ENCODE measurements at places on chromosomes 4 and X. TPM values are rescaled to one million over a fixed set of nuclear protein-coding genes. Genes with fewer than 3 reads are reported as not detected.

- DNase-seq, result peak; percentile 86
These were observed 2.7 kb downstream of the CRMP1 start for GRCh38 chr4:5890063-5890727.

DNA sequence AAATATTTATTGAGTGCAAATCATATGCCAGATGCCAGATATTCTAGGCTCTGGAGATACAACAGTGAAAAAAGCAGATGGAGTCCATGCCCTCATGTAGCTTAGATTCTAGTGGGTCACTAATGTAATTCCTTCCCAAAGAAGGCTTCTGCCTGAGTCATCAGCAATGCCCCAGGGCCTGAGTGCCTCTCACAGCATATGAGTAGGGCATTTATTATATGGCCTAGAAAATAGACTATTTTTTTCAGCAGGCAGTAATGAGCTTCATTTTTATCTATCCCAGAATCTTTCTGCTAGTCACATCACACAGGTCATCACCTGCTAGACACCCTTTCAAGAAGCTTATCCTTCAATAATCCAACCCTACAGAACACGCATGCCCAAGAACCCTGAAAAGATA lies 22.3 kb downstream of the TMEM31 start:
- DNase-seq, result no peak

GRCh38 chr4:123477711-123478209 lies 81.2 kb downstream of the SPRY1 start:
- no peak for DNase-seq

The CYTL1 gene
- 1.7 TPM for total RNA-seq

The DNAAF6 gene
- not detected for total RNA-seq

The NSD2 gene
- total RNA-seq, result 51.2 TPM

- no peak for DNase-seq
These were observed 332.5 kb downstream of the PDGFC start for GRCh38 chr4:156638925-156639605.

DNA sequence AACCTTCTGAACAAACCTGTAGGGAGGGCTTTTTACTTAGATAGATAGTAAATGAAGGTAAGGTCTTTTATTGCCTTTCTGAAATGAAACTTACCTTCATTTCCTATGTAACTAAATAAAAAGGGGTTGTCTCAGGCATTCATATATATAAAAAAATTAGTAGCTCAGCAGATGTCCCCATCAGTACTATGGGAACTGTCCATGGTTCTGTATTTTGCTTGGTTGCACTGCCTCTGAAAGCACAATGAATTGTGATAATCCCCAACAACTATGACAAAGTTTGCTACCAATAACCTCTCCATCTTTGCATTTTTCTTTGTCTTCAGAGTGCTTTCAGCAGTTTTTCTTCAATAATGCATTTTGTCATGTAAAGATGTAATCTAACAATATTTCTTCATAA lies 222.4 kb downstream of the SLIT2 start:
- no peak for DNase-seq

The SSX2 gene
- not detected for total RNA-seq

- DNase-seq, result no peak
These were observed 500.6 kb downstream of the SPOCK3 start for GRCh38 chr4:166733686-166734085.

DNA sequence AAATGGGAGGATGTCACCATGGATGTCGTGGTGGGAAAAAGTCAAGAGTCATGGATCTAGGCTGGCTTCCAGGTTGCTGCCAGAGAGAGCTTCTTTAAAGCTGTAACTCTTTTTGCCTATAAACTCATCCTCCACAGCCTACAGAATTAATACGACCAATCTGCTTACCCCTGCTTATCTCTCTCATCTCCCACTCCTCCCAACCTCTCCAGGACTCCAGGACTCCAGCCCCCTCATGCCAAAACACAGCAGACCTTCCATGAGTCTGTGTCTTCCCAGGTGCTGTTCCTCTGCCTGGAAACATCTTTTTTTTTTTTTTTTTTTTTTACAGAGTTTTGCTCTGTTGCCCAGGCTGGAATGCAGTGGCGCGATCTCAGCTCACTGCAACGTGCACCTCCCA lies 15.3 kb upstream of the SLC10A4 start:
- no peak for DNase-seq

- DNase-seq, result no peak
These were observed 52.6 kb upstream of the RBPJ start for GRCh38 chr4:26268246-26268645.

The TIMP1 gene
- 551 TPM for total RNA-seq

- DNase-seq, result no peak
These were observed 27.3 kb upstream of the CRLF2 start for GRCh38 chrX:1239681-1240142.

The ETDA gene
- total RNA-seq, result not detected

- DNase-seq, result peak; percentile 44
These were observed 17.5 kb downstream of the PALLD start for GRCh38 chr4:168514249-168514852.

The GPR82 gene
- total RNA-seq, result 0.98 TPM

DNA sequence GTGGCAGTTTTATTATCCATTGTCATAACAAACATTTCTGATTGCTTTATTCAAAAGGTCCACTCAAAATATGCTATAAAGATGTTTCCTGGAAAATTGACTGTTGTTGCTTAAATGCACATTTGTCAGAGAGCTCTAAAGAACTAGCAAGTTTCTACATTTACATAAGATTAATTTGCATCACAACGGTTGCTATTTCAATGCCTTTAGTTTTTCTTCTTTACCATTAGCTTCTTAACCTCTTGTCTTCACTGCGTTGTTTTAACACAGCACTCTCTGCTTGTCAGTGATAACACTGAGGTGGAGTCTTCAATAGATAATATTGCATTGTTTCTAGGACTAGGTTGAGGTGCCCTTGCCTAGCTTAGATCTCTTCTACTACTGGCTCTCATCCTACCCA lies 76.7 kb upstream of the GALNT7 start:
- DNase-seq, result no peak

The AADAT gene
- 2.6 TPM for total RNA-seq

- no peak for DNase-seq
These were observed 128.2 kb upstream of the C1QTNF7 start for GRCh38 chr4:15299627-15300026.

The MOB1B gene
- total RNA-seq, result 34.2 TPM

The CFAP299 gene
- total RNA-seq, result 1.1 TPM

GRCh38 chr4:117420948-117421347 lies 335.6 kb upstream of the TRAM1L1 start:
- DNase-seq, result no peak

- no peak for DNase-seq
These were observed 38.5 kb downstream of the ELF4 start for GRCh38 chrX:130071611-130072344.

DNA sequence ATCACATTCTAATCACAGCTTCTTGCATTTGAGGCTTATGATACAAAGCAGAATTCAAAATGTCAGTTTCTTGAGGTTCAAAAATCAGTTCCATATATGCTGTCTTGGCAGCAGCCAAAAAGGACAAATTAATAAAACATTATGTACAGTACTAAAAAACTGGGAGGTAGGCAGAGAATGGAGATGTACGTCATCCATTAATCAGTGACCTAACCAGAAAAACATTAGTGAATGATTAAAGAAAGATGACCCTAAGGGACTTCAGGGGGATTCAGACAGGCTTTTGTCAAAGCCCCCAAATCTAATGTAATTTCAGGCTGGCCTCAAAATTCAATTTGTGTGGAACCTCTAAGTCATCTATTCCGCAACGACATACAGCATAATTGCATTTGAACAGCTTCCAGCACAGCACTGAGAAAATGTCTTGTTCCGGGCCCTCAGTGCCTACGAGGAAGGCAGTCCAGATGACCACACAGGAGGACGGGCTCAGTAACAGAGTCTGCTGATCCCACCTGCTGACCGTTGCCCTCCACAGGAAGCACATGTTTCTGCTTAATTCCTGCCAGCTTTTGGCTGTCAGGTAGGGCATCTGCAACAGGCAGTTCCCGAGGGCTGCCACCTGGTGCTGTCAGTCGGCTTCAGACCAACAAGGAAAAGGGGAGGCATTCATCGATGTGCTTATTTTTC lies 83.8 kb upstream of the HHIP start:
- DNase-seq, result peak; percentile 65

GRCh38 chr4:77800483-77801259 lies 18.5 kb downstream of the CNOT6L start:
- DNase-seq, result no peak

- no peak for DNase-seq
These were observed 174.0 kb upstream of the MAP3K15 start for GRCh38 chrX:19689170-19689779.

GRCh38 chr4:170001745-170002267 lies 24.4 kb downstream of the MFAP3L start:
- no peak for DNase-seq

GRCh38 chr4:74934016-74934831 lies 1.3 kb downstream of the PARM1 start:
- peak; percentile 64 for DNase-seq

The ADH1B gene
- total RNA-seq, result 223 TPM

GRCh38 chrX:24025741-24026403 lies 1.1 kb downstream of the KLHL15 start:
- DNase-seq, result peak; percentile 61

The PDGFRA gene
- 71.0 TPM for total RNA-seq

DNA sequence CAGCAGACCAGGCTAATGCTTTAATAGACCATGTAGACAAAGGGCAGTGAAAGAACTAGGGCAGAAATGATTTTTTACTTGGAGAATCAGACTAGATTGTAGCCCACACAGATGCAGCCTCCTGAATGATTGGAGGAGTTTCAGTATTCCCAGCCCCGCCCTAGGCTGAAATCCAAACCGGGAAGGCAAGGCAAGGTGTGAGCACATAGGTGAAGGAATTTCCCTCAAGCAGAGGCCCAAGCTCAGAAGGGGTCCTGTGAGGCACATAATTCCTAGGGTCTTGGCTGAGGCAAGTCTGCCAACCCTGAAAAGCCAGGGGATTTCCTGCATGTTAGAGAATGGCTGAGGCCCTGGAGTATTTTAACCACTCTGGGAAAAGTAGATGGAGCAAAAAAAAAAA lies 56.4 kb upstream of the PAK3 start:
- DNase-seq, result no peak

- peak; percentile 74 for DNase-seq
These were observed 57.7 kb upstream of the ATXN3L start for GRCh38 chrX:13377550-13377934.

GRCh38 chr4:89588421-89588820 lies 248.5 kb downstream of the SNCA start:
- no peak for DNase-seq

The GYPA gene
- total RNA-seq, result not detected

The PPP4R3C gene
- total RNA-seq, result not detected

The DUSP9 gene
- total RNA-seq, result 4.7 TPM
